ENCODE measurements at places on chromosomes 3 and 15.
A peak's percentile ranks its signal among the peaks of the same experiment; 100 is the strongest.

DNA sequence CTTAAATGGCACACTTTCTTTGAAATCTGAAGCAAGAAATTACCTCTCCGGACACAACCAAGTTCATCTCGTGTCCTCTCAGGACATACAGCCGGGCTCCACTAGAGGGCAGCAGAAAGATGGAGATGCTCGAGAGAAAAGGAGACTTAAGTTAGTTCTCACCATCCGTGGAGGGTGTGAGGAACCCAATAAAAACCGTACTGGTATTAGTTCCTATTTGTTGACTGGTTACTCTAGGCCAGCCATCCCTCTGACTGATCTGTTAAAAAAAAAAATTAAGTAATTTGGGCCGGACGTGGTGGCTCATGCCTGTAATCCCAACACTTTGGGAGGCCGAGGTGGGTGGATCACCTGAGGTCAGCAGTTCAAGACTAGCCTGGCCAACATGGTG is 7.9 kb upstream of the CYP11A1 start:
- peak; percentile 89 for DNase-seq

DNA sequence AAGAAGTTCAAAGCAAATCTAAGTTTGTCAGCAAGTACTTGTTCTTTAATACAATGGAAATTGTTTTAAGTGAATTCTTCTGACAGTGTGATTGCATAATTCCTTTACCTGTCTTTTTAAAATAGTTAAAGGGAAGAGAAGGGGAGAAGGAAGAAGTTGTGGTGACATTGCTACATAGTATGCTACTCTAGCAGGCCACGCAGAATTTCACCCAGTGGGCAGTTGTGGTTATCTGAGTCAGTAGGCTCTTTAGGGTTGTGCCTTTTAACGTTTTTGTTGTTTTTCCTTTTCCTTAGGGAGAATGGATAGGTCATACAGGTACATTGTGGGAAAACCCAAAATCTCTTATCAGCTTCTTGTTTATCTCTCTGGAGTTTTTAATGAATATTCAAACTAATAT is 40.4 kb downstream of the KIF15 start:
- DNase-seq = no peak

DNA sequence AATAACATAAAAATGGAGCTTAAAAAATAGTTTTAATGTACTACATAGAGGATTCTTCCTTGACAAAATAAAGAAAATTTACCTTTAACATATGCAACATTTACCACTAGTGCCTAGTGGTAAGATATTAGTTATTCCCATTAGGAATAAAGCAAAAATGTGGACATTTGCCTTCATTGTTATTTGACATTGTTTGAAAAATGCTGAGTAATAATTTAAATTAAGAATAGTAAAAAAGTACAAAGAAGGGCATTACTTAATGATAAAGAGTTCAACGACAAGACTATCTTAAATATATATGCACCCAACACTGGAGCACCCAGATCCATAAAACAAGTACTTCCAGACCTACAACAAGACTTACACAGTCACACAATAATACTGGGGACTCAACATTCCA is 125.7 kb downstream of the POLR2M start:
- DNase-seq = no peak

DNA sequence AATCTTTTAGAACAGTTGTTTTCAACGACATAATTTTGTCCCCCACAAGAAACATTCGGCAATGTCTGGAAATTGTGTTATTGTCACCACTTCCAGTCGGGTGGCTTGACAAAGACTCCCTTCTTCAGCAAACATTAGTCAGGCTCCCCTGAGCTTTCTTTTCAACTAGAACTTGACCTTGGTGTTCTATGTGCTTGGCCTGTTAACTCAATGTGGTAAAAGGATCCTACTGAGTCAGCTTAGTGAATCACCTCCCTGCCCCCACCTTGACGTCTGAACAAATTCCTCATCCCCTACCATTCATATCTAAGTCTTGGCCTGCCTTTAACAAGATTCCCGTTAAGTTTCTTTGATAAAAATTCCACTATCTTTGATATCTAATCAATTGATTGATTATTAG is 465.0 kb upstream of the ROBO1 start:
- no peak for DNase-seq

- no peak for DNase-seq
Observed at GRCh38 chr15:58555162-58556027, 123.6 kb downstream of the LIPC start.

DNA sequence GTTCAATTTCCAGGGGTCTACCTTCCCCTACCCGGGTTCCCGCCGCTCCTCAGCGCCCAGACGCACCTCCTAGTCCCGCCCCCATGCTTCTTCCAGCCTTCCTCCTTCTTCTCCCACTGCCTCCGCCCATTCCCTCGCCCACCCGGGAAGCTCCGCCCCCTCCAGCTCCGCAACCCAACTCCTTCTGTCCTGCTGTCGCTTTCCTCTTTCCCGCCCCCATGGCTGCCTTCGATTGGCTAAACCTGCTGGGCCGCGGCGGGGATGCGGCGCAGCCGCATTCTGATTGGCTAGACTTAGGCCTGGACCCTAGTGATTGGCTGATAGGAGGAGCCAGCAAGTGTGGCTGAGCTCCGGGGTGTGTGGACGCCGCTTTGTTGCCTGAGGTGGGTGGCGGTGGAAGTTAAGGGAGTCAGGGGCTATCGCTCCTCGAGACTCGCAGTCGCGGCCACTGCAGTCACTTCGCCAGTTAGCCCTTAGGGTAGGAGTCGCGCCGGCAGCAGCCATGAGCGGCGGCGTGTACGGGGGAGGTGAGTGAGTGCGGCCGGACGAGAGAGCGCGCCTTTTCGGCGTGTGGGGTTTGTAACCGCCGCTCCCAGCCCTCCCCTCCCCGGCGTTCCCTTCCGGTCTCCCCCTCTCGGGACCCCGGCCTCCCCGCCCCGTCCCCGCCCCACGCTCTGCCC is at the start of gene ACTL6A:
ACTL6A (plus strand) TSS at position 336 of the 680 bp plus-strand sequence; CDS start at position 503, 167 bp downstream.
- DNase-seq = peak; percentile 99

DNA sequence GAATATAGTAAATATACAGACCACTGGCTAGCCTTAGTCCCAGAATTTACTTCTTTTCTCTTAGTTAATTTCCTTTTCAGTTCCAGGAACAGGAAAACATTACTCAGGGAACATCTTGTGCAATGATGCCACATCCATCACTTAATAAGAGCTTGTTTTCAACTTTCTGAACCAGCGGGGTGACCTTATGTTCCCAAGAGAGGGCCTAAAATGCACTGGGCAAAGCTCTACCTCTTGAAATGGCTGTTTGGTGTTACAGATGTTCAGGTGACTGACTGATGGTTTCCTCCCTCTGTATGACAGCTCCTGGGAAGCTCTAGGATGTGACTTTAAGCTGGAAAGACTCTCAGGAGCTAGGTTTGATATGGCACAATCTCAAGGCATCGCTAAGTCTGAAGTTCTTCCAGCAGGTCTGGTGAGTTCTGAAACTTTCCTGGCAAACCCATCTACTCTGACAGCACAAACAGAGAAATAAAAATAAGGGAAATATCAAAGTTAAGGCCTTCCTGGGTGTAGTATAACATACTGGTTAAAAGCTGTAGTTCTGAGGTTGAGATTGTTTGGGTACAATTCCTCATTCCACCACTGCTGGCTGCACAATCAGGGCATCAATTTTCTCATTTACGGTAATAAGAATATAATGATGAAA is 98.6 kb downstream of the ZIC1 start:
- DNase-seq = no peak

- no peak for DNase-seq
Observed at GRCh38 chr3:122988508-122988907, 39.1 kb downstream of the SEMA5B start.

DNA sequence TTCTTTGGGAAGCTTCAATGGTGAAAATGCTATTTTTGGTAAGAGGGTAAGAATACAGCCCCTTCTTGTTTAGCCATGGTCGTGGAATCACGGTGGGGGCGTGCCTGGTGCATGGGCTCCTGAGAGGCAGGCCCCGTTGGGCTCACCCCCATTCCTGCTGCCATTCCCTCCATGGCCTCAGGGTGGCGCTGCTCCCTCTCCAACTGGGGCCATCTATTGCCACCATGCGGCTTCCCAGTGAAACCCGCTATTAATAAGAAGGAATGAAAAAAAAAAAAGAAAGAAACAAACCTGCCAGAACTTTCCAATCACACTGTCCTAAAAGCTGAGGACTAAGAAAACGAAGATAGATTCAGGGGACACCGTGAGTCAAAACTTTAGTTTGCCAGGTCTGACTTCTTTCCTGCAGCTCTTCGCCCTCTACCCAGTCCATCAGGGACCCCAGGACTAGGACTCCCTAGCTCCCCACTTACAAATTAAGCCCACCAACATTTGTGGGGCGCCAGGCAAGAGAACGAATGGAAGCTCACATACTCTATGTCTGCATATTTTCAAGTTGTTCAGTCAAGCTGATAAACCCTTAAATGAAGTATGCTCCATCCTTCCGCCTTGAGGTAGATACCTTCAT is 30.6 kb upstream of the ABHD2 start:
- DNase-seq = peak; percentile 89

- DNase-seq = no peak
Observed at GRCh38 chr3:194203482-194204041, 67.6 kb downstream of the HES1 start.

DNA sequence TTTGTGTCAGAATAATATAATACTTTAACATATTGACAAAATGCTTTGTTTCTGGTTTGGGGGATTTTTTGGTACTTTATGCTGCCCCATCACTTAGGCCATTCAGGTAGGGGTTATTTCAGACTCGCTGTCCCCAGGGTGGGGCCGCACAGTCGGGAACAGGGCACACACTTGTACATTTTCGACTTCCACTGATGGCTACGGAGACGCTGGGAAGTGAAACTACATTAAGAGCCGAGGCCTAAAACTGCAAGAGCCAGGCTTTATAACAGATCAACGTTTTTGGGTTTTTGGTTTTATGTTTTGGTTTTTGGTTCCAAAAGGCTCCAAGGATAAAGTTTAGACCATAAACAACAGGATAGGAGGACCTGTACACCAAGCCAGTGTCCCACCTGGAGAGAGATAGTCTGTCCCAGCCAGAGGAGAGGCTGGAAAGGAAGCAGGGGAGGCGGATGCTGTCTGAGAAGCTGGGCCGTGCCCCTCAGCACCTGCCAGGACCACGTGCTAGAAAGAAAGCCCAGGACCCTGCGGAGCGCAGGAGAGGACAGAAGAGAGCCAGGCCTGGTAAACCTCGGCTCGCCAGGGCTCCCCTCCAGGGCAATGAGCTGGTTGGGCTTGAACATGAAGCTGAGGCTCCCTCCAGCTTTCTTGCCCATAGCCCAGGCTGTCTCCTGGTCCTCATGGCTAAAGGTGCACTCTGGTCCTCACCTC is 111.7 kb downstream of the CHSY1 start:
- no peak for DNase-seq

DNA sequence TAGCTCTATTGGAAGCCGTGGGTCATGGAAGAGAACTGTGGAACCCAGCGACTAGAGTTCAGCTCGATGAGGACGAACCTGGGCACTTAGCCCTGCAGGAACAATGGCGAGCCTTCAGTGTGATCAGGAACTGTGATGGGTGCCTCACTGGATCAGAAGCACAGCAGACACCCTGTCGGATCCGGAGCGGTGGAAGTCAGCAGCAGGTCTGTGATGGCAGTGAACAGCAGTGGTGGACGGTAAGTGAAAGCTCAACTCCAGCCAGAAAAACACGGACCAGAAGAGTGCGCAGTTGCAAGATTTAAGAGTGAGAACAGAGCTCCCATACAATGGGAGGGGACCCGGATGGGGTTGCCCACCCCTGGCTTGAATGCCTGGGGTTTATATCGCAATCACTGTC is 282.2 kb downstream of the NSUN3 start:
- no peak for DNase-seq

DNA sequence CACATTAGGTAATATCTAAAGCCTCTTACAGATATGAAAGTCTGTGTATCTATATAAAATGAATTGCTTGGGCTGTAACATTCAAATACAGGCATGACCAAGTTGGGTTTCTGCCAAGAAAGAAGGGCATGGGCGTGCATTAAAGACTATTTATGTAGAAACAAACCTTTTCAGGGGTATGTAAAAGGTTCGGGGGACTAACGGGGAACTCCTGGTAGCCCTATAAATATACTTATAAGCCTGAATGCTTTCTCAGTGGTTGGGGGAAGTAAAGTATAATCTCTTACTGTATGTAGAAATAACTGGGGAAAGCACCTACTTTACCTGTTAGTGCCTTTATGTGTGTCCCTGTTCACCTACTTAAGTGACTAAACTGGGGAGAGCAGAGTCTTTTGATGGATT is 154.5 kb upstream of the TBL1XR1 start:
- no peak for DNase-seq

DNA sequence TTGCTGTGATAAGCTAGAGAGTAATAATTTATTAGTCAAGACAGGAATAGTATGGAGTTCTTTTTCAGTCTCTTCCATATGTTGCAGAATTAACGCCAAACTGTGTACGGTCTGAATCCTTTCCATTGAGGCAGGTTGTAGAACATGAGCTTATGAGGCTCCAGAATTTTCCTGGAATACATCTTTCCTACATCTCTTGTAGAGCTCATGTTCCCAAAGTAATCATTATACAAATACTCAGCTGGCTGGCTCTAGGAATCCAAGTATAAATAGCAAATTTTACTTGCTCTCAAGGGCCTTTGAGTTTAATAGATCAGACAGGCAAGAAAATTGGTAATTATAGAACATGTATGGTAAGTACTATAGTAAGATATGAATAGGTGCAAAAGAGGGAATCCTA is 419.4 kb downstream of the RBMS3 start:
- no peak for DNase-seq

DNA sequence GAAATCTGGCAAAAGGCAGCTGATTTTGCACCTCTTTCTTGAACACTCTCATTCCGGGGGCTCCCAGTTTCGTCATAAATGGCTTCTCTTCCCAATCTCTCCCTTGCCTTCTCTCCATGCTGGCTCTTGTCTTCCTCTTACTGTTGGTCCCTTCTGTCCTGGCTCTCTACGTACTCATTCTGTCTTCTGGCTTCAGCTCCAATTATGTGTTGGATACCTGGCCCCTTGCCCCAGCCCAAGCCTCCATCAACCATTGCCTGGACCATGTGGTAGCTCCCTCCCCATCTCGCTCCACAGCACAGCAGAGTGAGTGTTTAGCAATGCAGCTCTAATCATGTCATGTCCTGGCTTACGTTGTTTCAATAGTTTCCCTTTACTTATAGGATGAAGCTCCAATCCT is 21.7 kb upstream of the KY start:
- DNase-seq = no peak

DNA sequence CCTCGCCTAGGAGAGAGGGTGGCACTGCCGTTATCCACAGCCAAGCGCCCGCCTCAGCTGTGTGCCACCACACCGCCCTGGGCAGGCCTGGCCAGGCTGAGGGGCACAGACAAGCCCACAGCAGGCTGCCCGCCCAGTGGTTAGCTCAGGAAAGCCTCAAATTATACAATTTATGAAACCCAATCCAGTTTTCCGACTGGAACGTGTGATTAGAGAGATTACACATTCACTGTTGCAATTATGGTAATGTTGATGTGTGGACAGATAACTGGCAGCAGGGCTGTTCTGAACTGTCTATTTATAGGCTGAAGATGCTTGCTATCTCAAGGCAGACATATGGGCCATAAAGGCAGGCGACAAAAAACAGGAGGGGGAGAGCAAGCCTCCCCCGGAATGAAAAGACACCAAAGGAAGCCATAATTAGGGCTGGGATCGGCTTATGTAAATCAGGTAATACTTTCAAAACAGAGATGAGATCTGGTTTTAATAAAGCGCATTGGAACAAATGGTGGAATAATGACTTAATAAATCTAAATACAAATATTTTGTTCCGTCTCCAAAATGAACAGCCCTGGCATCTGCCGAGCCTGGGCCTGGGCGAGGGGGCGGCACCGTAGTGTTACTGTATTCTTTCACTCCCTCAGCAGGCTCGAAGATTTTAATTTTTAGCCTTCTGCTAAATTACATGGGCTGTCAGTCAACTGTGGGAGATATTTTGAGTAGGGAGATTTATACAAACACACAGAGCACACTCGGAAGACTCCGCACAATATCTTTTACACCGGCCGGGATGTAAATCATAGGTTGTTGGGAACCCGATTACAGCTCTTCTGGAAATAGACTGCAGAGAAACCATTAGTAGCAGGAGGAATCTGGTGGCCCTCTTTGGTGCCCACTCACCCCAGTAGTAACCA is 103.1 kb upstream of the TLE3 start:
- DNase-seq = no peak

Measured in neural crest cell (in vitro differentiated cells).